Right ventricle myocardium superior (tissue), 1 donor: ENCODE measurements at places on chromosomes 11 and 22. TPM values are rescaled to one million over a fixed set of nuclear protein-coding genes. Genes with fewer than 3 reads are reported as not detected.

DNA sequence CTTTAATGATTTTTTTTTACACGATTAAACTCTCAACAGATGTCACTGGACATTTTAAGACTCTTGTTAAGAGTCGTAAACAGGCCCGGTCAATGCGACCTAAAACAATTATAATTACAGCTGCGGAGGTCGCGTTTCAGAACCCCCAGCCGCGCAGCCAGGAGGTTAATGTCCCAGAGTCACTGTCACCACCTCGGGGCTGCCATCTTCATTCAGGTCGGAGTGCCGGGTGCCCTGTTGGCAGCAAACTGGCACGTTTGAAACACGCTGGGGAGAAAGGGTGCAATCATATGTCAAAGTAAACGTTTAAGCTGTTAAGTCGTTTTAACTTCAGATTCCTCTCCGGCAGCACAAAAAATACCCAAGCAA lies 711 bp upstream of the PHF21B start:
- DNase-seq: no peak

- DNase-seq: peak; percentile 50
Observed at GRCh38 chr11:134282121-134283045, 6.2 kb downstream of the GLB1L3 start.

- DNase-seq: no peak
Observed at GRCh38 chr11:60854140-60854846, 1.5 kb downstream of the PTGDR2 start.

GRCh38 chr22:17946662-17947367 lies 77.5 kb downstream of the MICAL3 start:
- no peak for DNase-seq

PDGFB gene
- 16.2 TPM for total RNA-seq

DNA sequence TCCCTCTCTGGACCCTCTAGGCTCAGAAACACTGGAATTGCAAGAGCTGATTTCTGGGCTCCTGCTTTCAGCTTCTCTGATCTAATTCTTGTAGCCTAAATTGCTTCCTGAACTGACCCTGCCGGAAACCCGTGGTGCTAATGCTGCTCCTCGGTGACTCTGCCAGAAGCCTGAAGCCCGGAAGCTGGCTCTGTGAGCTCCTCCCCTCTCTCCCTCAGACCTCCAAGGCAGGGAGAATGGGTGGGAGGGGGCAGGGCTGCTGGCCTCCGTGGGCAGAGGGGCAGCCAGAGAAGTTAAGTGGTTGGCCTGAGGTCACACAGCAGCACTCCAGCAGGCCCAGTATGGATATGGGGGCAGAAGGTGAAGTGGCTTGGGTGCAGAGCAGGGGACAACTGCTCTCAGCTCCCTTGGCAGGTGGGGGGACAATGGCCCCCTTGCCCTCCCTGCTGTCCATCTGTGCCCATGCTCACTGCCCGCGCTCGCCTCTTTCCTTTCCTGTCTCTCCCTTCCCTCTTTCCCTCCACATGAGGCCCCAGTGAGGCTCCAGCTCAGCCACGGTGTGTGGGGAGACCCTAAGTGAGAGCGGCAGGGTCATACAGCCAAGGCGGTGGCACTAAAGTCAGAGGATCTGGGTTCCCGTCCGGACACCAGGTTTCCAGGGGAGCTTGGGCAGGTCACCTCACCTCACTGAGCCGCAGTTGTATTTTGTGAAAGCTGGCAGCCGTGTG lies 16.2 kb downstream of the CAPN5 start:
- DNase-seq: peak; percentile 72

DNA sequence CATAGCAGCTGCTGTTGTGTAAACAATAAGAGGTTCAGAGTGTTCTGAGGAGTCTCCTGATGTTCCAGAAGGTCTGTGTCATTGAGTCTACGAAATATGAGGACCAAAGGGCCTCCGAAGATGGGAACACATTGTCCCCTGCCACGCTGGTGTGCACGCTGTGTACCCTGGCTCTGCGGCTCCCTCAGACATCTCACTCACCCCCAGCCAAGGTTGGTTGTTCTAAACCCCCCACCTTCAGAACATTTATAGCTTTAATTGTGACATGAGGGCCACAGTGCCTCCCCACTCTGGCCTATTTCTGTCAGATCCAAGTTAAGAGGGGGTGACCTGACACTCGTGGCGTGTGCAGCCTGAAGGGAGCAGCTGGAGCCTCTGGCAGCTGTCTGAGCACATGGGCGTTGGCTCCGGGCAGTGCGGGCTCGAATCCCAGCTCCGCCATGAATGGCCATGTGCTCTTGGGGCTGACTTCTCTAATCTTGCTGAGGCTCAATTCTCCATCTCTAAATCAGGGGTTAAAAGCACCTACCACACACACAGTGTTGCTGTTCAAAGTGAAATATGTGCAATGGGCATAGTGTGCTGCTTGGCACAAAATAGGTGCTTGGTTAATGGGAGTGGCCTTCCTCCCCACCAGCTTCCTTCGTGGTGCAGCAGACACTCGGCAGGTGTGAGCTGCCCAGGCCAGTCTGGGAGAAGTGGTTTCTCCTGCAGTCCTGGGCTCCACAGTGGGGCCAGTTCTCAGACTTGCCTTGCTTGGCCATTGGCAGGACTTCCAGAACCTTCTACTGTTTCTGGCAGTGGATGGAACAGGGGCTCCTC lies 39.7 kb upstream of the MICAL2 start:
- DNase-seq: no peak
